ENCODE measurements at places on chromosomes 4 and X.

GRCh38 chrX:155132110-155132509 lies 60.8 kb downstream of the BRCC3 start:
- no peak for DNase-seq

- no peak for DNase-seq
Measured at GRCh38 chrX:98398542-98398941, 1514.8 kb downstream of the RPA4 start.

DNA sequence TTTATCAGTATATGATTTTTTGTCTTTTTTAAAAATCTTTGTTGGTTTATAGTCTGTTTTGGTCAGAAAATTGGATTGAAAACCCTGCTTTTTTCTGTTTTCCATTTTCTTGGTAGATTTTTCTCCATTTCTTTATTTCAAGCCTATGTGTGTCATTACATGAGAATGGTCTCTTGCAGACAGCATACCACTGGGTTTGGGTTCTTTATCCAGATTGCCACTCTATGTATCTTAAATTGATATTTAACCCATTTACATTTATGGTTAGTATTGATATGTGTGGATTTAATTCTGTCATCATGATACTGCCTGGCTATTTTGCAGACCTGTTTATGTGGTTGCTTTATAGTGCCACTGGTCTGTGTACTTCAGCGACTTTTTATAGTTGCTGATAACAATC lies 239.9 kb upstream of the NDST4 start:
- no peak for DNase-seq

DNA sequence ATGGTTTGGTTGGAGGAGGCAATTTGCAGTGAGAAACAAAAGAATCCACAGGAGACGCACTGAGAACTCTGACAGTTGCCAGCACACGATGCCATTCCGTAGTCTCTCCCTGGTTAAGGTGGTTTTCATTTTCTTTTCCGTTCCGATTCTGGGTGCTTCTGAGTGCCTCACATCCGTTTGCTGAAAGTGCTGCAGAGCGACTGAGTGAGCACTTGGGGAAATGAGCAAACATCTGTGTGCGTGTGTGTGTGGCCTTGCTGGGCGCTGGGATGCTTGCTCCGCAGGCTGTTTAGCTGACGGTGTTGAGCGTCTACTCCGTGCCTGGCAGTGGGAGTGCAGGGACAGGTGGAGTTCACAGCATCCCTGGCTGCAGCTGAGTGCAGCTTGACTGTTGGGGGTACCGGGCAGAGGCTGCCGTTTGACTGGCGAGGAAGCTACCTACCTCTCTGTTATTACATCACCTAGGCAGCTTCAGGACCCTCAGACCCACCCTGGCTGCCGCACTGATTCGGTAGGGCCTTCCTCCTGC lies 49.3 kb downstream of the SORCS2 start:
- no peak for DNase-seq

DNA sequence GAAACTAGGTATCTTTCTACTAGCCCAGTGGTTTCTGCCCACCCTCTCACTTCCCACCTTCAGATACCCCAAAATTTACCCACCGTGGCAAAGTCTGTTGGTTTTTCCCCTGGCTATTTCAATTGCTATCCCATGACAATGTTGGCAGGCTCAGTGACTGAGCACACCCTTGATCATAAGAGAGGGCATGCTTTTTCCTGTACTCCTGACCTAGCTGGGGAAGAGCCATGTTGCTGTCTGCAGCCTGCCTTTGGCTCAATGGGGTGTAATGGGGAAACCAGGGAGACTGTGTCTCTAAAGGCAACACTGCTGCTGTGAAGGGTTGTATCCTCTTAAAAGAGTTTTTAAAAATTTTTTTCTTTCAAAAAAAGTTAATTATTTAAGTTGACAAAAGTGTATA lies 90.4 kb upstream of the CITED1 start:
- DNase-seq: no peak

DNA sequence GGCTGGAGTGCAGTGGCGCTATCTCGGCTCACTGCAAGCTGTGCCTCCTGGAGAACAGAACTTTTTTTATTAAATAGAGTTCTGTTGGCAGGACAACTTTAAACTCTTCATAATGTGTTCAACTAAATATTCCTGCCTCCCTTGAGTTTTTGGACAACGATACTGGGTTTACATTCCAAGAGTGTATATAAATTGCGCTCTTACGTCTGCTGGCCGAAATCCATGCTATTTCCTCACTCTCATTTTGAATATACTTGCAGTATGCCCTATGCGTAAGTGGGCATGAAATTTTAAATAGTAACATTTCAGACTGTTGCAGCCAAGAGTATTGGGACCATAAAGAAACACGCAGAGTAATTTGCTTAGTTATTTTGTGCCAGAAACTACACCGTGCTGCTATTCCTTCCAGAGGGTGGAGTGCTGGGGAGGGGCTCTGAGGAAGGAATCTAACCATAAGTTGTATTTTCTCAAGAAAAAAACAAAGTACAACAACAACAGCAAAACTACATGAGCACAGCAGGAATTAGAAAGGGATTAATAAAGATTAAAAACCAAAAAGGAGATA lies 480.0 kb downstream of the NLGN4X start:
- no peak for DNase-seq

GRCh38 chr4:119299260-119299671 lies 22.7 kb downstream of the FABP2 start:
- DNase-seq: no peak

DNA sequence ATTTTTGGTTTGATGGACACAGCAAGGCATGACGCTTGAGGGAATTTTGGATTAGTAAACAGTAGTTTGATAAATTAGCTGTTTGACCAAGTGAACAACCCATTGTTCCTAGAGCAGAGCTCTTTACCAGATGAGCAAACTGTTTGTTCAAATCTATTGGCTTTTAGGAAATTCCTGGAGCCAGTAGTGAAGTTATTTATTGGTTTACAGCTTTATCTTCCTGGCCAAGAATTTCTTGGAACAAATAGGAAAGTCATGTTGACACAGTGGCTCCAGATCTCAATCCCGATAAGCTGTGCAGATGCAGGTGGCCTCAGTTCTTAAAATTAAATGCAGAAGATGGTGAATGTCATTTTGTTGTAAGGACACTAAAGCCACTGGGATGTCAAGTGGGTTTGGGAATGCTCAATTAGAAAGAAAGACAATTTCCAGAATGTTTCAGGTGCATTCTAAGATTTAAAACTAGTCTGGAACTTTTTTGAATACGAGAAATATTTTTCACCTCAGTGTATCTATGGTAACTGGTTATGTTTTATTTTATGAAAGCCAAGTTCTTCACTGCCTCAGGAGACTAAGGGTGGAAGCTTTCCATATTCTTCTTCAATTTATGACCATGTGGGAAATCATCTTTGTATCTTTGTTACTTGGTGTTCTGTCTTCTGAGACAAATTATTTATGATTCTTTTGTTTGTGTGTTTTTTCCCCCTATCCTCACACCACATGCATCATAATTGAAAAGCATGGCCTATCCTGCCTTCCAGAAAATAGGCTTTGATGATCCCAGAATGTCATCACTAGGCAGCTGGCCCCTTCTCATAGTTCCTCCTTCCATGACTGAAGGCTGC lies 554.5 kb downstream of the STIM2 start:
- DNase-seq: no peak

GRCh38 chr4:75790024-75790423 lies 65.6 kb downstream of the USO1 start:
- no peak for DNase-seq

DNA sequence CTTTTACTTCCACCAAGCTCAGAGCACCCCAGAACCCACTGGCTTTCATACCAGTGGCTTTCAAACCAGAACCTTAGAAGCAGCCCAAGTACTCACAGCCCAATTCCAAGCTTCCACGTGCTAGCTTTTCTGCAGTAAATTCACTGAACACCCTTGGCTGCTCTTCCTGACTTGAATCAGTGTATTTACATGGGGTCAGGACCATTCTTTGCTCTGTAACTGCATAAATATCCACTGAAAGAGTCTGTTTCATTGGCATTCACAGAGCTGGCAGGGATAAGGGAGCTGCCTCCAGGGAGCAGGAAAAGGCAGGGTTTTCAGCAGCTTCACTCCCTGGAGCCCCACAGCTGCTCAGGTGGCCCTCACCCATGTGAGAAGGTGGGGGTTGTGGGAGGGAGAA lies 43.8 kb downstream of the RAI2 start:
- DNase-seq: no peak

DNA sequence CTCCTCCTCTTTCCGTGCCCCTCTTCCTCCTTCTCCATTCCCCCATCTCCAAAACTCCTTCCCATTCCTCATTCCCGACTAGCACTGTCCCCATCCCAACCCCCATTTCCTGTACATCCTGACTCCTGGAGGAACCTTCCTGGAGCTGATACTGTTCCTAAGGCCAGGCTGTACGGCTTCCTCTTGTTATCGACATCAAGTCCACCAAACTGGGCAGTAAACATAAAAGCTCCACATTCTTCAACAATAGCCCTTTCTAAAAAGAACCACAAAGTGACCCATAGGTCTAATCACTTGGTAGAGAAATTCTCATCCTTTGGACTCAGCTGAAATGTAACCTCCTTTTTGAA lies 22.9 kb downstream of the AWAT2 start:
- DNase-seq: no peak

- no peak for DNase-seq
Measured at GRCh38 chr4:25144870-25145481, 15.3 kb downstream of the SEPSECS start.

DNA sequence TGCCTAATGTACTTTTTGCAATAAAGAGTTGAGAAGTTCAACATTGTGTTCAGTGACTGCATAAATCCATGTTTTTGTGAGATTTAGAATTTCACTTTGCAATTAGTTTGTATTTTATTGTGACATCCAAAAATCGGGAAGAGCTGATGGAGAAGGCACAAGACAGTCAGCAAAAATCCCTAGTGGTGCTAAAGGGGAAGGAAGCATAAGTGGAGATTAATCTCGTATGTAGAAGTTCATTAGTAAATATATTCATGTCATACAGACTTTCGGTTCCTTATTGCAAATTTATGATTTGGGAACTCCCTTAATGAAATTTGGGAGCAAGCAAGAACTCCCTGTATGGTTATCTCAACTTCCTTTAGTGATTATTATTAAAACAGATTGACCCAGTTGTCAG lies 57.8 kb upstream of the SLC39A8 start:
- no peak for DNase-seq

- no peak for DNase-seq
Measured at GRCh38 chrX:12777670-12778069, 13.5 kb upstream of the PRPS2 start.

- no peak for DNase-seq
Measured at GRCh38 chr4:174080361-174080760, 203.1 kb downstream of the FBXO8 start.

DNA sequence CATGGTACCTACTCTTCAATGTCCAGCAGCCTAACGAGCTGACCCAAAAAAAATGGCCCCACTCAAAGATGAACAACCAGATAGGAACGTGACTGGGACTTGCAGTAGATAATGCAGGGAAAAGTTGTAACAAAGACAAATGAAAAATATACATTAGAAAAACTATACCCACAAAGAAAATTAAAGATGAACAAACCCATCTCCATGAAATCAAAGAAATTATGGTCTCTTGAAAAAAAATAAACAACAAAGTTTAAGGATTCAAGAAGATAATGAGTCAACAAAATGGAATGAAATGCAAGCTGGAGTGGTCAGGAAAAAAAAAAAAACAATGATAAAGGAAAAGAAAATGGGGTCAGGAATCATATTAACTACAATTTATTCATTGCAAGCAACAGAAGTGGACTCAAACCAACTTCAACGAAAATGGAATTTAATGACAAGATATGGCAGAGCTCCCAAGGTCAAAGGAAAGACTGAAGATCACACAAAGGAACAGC lies 309.8 kb upstream of the GALNT7 start:
- DNase-seq: no peak

DNA sequence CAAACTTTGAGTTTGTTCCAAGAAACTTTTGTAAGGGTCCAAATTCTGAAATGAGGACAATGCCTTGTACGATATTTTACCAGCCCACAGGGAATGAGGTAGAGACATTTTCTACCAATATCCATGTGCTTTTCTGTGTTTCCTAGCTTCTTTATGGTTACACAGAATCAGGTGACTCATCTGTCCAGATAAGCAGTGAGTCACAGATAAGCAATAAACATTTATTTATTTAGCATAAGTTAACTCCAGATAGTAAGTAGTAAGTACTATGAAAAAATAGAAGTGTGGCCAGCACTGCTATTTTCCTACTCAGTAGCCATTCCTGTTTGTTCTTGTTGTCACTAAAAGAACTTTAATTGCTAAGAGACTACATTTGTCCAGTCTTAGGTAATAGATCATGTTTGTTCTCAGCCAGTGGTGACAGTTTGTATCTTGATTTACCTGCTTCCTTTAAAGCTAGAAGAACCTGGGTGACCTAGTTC lies 7.4 kb downstream of the AFF1 start:
- no peak for DNase-seq

DNA sequence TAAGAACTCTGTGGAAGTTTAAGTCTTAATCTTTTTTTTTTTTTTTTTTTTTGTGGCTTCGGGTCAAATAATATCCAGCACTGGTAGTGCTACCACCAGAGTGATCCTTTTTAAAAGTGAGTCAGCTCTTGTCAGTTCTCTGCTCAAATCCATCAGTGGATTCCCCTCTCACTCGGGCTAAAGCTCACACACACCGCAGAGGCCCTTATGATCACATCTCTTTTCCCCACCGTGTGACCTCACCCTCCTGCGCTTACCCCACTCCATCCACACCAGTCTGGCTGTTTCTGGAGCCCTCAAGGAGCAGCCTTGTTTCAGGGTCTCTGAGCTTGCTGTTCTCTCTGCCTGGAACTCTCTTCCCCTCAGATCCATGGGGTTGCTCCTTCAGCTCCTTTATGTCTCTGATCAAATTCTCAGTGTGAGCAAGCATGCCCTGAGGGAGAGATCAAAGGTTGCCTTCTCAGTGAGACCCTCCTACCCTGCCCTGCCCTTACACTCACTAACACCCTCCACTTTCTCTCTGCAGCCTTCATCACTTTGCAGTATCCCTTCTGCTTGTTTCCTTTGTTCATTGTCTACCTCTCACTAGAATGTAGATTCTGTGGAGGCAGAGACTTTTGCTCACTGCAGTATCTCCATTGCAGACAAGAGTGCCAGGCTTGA lies 19.8 kb upstream of the BEND4 start:
- DNase-seq: no peak

GRCh38 chrX:41923978-41924683 lies 777 bp upstream of the CASK start:
- DNase-seq: no peak

DNA sequence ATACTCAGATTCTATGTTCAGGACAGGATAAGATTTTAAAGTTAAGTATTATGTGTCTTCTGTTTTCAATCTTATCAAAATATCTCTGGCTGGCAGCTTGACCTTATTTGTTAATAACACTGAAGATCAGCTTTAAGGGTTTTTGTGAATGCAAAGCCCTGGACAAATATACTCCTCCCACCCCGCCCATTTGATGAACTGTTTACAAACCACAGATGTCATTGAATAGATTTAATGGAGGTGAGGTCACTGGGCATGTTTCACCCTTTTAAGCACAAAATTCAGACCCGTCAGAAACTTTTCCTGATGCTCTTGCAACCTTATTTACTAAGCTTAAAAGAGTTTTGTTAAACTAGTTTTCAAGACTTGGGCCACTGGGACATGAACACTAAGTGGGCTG lies 10.1 kb upstream of the CXCL8 start:
- no peak for DNase-seq
